ENCODE measurements at places on chromosomes 4 and X.

GRCh38 chrX:108267557-108267956 lies 170.7 kb downstream of the COL4A6 start:
- no peak for DNase-seq

GRCh38 chr4:186651624-186652023 lies 72.0 kb downstream of the FAT1 start:
- DNase-seq: no peak

DNA sequence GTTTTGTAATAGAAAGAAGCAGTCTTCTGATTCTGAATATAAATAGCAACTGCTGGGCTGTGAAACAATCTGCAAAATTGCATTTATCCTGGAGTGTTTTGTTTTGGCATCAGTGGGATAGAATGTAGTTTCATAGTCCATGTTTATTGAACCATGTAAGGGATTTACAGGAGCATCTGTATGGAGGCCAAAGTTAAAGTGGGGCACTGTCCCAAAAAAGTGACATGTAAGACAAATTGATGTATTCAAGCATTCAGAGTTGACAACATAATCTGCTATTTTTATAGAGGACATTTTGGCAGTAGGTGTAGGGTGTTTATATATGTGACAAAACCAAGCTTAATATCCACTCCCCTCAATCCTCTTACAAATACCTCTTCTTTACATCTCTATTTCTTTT lies 200.5 kb upstream of the ANK2 start:
- DNase-seq: no peak

- DNase-seq: no peak
Measured at GRCh38 chr4:8341691-8342090, 72.1 kb downstream of the HTRA3 start.

DNA sequence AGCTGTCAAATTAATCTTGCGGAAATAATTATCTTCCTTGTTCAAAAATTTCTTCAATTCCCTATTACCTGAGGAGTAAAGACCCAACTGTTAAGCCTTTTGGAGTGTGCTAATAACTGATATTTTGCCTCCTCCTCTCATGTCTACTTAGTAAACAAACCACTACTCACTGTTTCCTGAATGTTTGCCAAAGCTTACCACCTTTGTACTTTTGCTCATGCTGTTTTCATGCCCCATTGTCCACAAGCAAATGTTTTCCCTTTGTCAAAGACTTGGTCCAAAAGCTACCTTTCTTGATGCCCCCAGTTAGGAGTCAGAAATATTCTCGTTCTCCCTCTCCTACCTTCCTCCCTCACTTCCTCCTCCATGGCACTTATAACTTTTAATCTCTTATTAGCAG lies 226.1 kb downstream of the ENOX2 start:
- DNase-seq: no peak

DNA sequence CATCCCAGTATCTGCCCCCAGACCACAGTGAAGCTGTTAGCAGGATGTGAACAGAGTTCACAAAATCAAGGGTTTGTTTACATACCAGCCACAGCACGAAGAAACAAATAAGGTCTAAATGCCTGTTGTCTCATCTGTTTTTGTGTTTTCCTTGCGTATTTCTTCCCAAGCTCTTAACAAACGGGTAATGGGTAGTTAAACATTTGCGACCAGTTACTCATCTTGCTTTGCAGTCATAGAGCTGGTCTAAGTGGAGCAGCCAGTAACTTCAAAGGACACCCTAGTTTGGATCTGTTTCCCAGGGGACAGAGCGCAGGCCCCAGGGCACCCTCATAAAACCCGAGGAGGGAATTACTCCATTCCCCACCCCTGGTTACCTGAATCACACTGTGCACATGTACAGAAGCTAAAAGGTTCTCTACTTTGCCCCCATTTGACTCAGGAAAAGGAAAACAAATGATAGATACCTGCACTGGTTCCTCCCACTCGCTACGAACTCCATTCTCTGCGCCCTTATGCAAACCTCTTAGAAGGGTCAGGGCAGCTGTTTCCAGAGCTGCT lies 68.8 kb downstream of the MAML3 start:
- DNase-seq: no peak

GRCh38 chrX:154010330-154011087 lies 9.2 kb downstream of the IRAK1 start:
- no peak for DNase-seq

GRCh38 chr4:48315728-48316630 lies 25.4 kb upstream of the SLAIN2 start:
- DNase-seq: peak; percentile 43

- no peak for DNase-seq
Measured at GRCh38 chrX:1244164-1245076, 24.2 kb upstream of the CSF2RA start.

DNA sequence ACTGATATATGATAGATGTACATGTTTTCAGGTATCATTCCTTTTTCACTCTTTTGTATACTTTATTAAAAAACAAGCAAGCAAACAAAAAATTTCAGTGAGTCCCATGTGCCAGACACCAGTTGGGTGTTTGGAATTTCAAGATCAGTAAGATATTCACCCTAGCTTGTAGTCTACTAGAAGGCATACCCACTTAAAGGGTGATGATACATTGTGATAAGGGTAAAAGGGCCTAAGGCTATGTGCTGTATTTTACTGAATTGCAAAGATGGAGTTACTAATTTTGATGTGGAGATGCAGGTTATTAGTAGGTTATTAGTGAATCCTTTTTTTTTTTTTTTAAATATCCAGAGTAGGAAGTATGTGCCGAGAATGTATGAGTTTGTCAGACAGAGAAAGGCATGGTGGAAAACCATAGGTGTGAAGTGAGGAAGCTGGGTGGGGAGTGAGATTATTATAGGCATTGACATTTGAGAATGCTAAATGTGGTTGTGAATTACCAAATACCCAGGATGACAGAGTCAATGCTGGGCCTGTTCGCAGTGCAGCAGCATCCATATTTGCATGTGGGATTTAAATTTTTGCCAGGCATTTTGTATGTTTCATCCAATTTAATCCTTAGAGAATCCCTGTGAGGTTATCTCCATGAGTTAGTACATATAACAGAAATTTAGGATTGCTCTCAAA lies 10.1 kb downstream of the STIM2 start:
- no peak for DNase-seq

- DNase-seq: peak; percentile 78
Measured at GRCh38 chr4:83362492-83363329, 28.1 kb upstream of the HPSE start.

GRCh38 chr4:18106620-18107019 lies 85.1 kb upstream of the LCORL start:
- no peak for DNase-seq

DNA sequence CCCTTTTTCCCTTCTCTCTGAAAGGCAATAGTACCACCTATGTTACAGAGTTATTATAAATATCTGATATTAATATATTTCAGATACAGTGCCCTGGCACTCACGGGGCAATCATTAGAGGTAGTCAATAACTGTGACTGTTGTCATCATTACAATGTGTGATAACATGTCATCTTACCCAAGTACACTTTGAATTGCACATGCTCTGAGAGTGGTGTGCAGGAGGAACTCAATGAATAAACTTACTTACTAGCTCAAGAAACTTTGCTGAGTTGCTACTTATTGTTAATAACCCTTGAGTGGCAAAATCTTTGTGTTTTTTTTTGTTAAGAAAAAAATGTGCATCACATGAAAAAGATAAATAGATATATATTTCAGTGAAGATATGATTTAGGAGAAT lies 275.1 kb upstream of the RASGEF1B start:
- no peak for DNase-seq

- no peak for DNase-seq
Measured at GRCh38 chrX:40012039-40012867, 85.5 kb downstream of the BCOR start.

GRCh38 chr4:150318971-150319370 lies 240.7 kb downstream of the DCLK2 start:
- DNase-seq: no peak
